COLO829 (cell line): ENCODE measurements at places on chromosomes 4 and X.

- no peak for DNase-seq
Observed at GRCh38 chr4:3287271-3287971, 5.4 kb upstream of the RGS12 start.

DNA sequence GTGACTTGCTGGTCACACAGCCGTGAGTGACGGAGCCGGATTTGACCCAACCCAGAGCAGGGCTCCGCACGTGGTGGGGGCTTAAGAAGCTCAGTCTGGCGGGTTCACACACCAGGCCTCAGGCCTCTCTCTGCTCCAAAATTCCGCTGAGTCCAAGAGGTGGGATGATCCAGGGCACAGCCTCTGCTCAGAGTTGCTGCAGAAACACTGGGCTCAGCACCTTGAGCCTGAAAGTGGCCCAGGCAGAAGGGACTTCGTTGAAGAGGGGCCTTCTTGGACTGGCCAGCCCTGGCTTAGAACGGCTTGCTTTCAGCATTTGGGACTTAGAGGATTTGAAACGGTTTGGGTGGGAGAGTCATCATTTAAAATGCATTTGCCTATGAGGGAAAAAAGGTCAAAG is 21.2 kb downstream of the EVC start:
- DNase-seq = no peak

- no peak for DNase-seq
Observed at GRCh38 chr4:168506014-168506413, 9.2 kb downstream of the PALLD start.

GRCh38 chr4:84683064-84683850 is 100.3 kb downstream of the CDS1 start:
- no peak for DNase-seq

DNA sequence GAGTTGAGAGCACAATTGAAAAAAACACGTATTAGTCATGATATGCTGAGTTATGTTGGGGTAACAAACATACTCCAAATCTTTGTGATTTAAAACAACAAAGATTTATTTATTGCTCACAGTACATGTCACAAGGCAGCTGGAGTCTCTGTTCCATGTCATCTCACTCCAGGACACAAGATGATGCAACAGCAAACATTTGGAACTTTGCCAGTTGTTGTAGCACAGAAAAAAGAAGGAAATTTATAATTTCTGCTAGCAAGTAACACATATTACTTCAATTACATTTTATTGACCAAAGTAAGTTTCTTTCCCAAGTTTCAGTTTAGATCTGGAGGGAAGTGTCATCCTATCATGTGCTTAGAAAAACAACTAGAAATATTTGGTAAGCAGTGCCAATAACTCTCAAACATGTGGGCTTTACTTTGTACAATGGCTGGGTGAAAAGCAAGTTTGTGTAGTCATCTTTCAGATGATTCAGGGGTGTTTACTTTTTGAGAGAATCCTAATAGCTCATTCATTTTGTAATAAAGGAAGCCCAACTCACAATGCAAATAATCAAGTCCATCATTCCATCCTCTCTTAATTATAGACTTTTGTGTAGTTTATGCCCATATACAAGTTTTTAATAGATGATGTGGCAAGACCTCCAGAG is 452.3 kb downstream of the ZIC3 start:
- DNase-seq = no peak

DNA sequence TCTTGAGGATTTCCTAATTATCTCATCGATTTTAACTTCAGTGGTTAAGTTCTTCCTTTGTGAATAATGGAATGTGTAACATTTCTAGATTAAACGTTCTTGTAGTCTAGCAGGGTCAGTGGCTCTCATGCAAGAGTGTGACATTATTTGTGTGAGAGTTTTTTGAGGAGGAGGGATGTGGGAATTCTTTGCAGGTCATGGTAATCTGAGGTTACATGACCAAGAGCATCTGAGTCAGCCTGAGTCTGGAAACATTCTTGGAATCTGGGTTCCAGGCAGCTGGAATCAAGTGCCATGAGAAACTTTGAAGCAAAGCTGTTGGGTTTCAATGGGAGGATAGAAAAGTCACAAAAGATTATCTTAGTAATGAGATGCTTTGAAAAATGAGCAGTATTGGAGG is 49.5 kb downstream of the GK start:
- DNase-seq = no peak

DNA sequence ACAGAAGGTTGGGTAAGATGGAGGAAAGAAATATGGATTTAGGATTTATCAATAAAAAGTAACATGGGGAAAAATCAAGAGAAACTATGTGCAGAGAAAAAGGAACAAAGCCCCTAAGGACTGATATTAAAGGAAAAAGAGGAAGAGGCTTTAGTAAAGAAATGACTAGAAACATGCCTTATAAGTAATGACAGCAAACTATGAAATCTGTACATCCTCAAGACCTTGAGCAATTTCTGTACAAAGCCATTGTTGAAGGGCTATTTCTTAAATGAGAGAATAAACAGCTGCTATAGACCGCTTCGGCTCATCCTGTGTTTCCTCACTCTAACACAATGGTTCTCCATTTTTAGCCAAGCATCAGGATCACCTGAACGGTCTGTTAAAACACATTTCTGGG is 180.3 kb upstream of the ATOH1 start:
- no peak for DNase-seq

GRCh38 chr4:71020611-71021010 is 27.2 kb downstream of the DCK start:
- no peak for DNase-seq
